ENCODE measurements at places on chromosomes 2 and 18. TPM values are rescaled to one million over a fixed set of nuclear protein-coding genes. Genes with fewer than 3 reads are reported as not detected.
A peak's percentile ranks its signal among the peaks of the same experiment; 100 is the strongest.

KCNG2 gene
- total RNA-seq: 6.4 TPM

GAD1 gene
- total RNA-seq: 0.26 TPM

GRCh38 chr2:109560265-109560664 is 53.5 kb downstream of the SEPTIN10 start:
- peak; percentile 62 for DNase-seq

GRCh38 chr2:30472326-30472725 is 25.3 kb downstream of the LCLAT1 start:
- no peak for DNase-seq

- DNase-seq: no peak
Measured at GRCh38 chr2:6957910-6958615, 40.9 kb downstream of the RNF144A start.

- DNase-seq: no peak
Measured at GRCh38 chr2:134362152-134362668, 108.3 kb downstream of the MGAT5 start.

DNA sequence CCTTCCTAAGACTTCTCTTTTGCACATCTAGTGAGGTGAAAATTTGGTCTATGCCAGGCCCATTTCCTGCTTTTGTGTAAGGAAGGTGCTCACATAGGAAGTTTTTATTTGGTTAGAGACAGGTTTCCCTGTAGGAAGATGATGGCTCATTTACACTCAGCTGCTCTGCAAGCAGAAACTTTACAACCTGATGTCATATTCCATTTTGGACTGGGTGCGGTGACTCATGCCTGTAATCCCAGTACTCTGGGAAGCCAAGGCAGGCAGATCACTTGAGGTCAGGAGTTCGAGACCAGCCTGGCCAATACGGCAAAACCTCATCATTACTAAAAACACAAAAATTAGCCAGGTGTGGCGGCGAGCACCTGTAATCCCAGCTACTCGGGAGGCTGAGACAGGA is 35.8 kb downstream of the CASP10 start:
- peak; percentile 12 for DNase-seq

STON1 gene
- 12.1 TPM for total RNA-seq

- DNase-seq: peak; percentile 6
Measured at GRCh38 chr2:5818961-5819600, 126.9 kb downstream of the SOX11 start.

DNA sequence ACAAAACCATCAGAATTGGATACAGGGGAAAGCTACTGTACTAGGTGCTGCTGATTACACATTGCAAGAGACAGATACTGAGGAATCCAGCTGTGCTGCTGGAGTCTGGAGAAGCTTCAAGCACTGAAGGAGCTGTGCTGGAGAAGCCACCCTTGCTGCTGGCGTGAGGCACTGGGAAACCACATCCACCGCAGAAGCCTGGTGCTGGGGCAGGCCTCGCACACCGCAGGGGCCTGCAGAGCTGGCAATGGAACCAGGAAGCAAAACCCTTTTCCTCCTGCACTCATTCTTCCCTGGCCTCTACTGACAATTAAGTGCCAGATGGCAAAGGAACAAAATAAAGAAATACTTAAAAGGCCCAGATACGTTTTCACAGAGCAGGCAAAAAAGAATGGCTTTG is 94.4 kb upstream of the MSH6 start:
- DNase-seq: no peak

MROH2A gene
- total RNA-seq: not detected

DNA sequence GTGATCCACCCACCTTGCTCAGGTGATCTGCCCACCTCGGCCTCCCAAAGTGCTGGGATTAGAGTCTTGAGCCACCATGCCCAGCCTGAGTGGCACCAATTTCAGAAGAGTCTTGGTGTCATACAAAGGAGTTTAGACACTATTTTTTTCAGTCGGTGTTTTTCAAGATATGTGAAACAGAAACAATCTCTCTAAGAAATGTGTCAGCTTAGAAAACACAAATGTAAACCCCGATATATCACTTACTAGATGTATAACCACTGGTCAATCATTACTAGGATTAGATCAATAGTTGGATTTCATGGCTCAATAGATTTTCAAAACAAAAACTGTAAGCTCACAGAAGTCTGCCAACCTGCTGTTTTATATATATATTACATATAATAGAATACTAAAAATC is 67.2 kb upstream of the FRZB start:
- no peak for DNase-seq

FTCDNL1 gene
- total RNA-seq: 3.6 TPM

- DNase-seq: no peak
Measured at GRCh38 chr2:60336442-60337141, 216.9 kb downstream of the BCL11A start.

GPD2 gene
- total RNA-seq: 46.6 TPM

- DNase-seq: no peak
Measured at GRCh38 chr2:241489733-241490680, 18.4 kb downstream of the STK25 start.

LIPG gene
- total RNA-seq: 0.50 TPM

GRCh38 chr18:36130883-36131653 is 1.4 kb downstream of the ELP2 start:
- DNase-seq: no peak

SRD5A2 gene
- not detected for total RNA-seq

CYP27A1 gene
- 40.6 TPM for total RNA-seq

DNA sequence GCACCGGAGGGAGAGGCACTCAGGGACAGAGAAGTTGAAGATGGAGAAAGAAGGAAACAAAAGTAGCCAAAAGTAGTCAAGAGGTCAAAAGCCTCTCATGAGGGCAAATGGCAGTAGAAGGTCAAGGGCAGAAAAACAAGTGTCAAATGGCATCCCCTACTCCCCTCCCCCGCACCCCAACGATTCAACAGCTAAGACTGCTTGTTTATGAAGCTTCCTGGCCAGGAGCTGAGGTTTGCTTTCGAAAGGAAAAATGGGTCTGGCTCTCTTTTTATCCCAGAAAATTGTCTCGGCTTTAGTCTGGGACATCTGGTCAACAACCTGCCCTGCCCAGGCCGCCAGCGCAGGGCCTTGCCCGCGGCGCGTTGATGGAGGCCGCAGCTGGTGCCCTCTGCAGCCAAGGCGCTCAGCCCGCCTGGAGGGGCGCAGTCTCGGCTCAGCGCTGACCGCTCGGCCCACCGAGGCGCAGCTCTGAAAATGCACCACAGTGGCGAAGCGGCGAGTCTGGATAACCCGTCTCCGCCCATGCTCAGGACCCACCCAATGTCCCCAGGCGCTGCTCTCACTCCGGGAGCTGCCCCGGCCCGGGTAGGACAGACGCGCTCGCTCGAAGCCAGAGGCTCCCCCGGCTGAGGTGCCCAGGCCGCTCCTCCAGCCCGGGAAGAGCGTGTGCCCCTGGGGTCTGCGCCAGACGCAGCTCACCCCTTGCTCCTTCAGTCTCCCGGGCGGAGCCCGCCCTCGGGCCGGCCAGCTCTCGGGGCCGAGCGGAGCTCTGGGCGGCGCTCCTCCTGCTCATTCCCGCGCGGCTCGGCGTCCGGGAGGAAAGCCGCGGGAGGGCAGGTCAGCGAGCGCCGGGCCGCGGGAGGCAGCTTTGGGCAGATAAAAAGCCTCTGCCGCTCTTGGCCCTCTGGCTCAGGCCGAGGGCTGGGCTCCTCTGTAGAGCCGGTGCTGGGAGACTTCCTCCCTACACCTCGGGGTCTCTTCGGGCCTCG is 1.8 kb upstream of the TBR1 start:
- DNase-seq: peak; percentile 41

SERPINB13 gene
- not detected for total RNA-seq

- no peak for DNase-seq
Measured at GRCh38 chr2:125341353-125341752, 1314.6 kb upstream of the GYPC start.

GRCh38 chr2:104794441-104794840 is 59.5 kb upstream of the POU3F3 start:
- DNase-seq: peak; percentile 80

MYO1B gene
- 151 TPM for total RNA-seq

GRCh38 chr2:196607073-196607472 is 32.4 kb upstream of the CCDC150 start:
- peak; percentile 14 for DNase-seq

DNA sequence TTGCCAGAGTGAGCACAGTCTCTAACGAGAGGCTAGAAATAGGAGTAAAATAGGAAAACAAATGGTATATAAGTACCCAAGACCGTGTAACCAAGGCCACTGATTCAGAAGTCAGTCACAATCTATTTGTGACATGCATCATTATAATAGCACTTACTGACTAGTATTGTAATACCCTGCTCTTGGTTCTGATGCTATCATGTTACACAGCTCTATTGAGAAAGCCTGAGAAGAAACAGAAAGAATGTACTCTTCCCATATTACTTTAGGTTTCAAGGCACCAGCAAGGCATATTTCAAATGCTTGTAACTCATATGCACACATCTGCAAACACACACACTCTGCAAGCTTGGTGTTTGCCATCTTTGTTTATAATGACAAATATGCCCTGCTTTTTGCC is 746.4 kb downstream of the SLC4A3 start:
- DNase-seq: peak; percentile 52

GRCh38 chr2:634636-635388 is 42.4 kb downstream of the TMEM18 start:
- no peak for DNase-seq

DNA sequence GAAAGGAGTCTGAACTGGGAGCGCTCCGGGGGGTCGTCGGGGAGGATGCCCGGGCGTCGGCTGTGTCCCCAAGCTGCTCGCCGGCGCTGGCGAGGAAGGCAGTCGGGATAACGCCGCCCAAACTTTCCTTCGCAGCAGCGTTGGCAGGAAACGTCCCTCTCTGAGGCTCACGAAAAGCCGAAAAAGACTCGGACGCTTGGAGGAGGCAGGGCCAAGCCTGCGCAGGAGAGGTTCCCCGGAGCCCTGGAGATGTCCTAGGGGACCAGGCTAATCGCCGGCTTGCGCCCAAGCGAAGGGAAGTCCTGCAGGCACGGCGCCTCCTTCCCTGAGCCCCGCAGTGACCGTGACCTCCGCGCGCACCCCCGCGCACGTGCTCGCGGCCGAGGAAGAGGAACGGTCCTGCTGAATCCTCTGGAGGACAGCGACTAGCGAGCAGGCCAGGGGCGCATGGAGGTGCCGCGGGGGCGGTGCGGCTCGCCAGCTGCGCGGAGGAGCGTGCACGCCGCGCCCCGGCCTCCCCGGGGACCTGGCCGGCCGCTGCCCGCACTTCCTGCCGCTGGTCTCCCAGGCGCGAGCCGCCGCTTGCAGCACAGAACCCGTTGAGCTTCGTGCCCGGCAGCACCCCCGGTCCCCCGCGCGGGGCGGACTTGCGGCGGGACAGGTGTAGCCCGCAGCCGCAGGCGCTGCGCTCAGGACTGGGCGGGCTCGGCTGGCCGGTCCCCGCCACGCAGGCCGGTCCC is at the start of gene SH3RF3:
SH3RF3 (plus strand) TSS at position 590 of the 740 bp plus-strand sequence.
- peak; percentile 69 for DNase-seq

SCYGR5 gene
- total RNA-seq: not detected

DNA sequence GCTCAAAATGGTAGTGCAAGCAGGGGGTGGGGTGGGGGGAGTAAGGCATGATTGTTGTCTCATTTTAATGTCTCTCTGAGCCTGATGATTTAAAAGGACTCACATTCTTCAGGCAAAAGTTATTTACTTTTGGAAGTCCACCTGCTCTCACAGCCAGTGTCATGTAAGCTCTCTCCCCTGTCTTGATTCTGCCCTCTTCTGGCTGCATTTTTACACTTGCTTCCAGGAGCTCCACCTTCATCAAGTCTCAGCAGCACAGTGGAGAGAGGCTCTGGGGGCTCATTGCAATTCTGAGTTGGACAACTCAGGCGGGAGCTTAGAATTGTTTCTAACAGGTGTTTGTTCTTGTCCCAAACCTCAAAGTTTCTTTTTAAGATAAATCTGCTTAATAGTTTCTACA is 39.2 kb downstream of the GNAL start:
- DNase-seq: peak; percentile 13

DNA sequence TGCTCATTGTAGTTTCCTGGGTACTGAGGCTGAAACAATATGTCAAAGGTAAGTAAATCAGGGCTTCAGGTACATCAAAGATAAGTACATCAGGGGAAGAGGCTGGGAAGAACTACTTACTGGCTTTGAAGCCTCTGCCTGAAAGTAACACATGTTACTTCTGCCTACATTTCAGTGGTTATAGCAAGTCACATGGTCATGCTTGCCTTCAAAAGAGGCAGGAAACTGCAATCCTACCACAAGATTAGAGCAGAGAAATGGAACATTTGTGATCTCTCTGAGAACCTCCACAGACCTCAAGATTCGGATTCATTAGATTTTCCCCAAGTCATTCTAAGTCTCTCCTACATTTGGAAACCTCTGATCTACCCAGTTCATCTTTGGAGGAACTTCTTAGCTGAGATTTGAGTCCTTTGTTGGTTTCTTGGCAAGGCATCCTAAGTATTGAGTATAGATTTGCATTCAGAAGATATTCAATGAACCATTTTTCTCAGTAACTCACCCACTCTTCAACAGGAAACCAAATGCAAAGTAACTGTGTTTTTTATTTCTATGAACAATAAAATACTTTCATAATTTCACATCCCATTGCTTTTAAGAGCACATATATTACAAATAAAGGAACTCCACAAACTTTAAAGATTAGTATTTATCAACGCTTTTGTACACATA is 48.5 kb upstream of the CCDC195 start:
- no peak for DNase-seq

DNA sequence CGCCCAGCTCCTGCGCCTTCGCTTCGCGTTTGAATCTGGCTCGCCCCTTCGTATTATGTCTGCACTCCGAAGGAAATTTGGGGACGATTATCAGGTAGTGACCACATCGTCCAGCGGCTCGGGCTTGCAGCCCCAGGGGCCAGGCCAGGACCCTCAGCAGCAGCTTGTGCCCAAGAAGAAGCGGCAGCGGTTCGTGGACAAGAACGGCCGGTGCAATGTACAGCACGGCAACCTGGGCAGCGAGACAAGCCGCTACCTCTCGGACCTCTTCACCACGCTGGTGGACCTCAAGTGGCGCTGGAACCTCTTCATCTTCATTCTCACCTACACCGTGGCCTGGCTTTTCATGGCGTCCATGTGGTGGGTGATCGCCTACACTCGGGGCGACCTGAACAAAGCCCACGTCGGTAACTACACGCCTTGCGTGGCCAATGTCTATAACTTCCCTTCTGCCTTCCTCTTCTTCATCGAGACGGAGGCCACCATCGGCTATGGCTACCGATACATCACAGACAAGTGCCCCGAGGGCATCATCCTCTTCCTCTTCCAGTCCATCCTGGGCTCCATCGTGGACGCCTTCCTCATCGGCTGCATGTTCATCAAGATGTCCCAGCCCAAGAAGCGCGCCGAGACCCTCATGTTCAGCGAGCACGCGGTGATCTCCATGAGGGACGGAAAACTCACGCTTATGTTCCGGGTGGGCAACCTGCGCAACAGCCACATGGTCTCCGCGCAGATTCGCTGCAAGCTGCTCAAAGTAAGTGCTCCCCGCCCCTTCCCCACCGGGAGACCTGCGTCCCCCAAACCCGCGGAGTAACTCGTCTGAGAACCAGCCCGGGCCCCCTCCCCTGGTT is 453 bp downstream of the KCNJ3 start:
- DNase-seq: no peak

DNA sequence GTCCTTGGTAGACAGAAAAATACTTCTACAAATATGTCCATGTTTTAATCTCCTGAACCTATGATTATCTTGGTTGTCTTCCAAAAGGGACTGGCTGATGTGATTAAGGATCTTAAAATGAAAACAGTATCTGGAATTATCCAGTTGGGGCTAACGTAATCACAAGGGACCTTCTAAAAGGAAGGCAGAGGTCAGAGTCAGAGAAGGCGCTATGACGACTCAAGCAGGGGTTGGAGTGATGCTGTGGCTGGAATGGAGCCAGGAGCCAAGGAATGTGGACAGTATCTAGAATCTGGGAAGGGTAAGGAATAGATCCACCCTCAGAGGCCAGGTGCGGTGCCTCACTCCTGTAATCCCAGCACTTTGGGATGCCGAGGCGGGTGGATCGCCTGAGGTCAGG is 4.2 kb upstream of the USP14 start:
- no peak for DNase-seq
